Esophagus squamous epithelium (tissue), 5 donors: ENCODE measurements at places on chromosomes 13 and 19. TPM values are rescaled to one million over a fixed set of nuclear protein-coding genes. Genes with fewer than 3 reads are reported as not detected.

BCKDHA gene
- 87.2 TPM for total RNA-seq

- DNase-seq = no peak
Observed at GRCh38 chr19:45162608-45163143, 1.9 kb upstream of the NKPD1 start.

MIR17HG gene
- 1.8 TPM for total RNA-seq

DNA sequence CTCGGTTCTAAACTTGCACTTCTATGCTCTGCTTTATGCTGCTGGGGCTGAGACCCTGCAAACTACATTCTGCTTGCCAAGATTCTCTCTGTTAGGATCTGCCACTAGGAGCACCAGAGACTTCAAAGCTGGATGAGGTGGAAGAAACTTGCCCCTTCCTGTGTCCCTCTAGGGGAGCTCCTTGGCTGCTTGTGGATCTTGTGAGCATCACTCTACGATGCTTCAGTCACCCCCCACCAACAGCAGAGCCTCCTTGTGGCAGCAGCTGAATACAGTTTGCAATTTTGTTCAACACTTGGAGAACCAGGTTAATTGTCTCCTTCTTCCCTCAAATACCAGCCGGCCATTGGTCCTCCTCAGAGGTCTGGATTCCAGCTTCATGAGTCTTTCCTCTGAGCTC, 310.6 kb downstream of the FGF14 start:
- no peak for DNase-seq

DNA sequence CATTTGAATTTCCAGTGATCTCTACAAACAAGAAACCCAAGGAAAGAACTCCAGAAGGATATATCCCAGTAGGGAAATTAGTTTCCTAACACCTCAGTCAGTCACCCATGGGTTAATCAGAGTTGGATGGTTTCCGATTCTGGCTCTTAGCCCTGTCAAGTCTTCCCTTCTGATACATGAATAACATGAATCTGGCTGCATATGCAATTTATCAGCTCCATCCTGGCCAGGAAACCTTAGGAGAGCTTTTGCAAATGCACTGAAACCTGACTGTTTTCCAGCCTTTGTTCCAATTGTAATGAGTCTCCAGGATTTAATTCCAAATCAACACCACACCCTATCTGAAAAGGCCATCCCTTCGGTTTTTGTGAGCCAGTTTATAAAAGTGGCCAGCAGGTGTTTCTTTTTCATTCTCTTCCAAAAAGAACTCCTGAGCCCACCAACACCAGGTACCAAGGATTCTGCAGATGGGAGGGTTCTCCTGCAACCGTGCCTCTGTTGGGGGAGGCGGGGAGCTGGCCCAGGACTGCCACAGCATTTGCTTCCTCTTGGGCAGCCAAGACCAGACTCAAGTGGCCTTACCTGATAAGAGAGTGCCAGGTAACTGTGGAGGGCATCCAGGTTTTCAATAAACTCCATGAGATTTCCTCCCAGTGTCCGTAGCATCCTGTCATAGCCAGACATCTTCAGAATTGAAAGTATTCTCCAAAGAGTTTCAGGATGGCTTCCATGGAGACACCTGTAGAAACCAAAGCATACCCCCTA, 77.5 kb downstream of the C13orf42 start:
- no peak for DNase-seq

DNA sequence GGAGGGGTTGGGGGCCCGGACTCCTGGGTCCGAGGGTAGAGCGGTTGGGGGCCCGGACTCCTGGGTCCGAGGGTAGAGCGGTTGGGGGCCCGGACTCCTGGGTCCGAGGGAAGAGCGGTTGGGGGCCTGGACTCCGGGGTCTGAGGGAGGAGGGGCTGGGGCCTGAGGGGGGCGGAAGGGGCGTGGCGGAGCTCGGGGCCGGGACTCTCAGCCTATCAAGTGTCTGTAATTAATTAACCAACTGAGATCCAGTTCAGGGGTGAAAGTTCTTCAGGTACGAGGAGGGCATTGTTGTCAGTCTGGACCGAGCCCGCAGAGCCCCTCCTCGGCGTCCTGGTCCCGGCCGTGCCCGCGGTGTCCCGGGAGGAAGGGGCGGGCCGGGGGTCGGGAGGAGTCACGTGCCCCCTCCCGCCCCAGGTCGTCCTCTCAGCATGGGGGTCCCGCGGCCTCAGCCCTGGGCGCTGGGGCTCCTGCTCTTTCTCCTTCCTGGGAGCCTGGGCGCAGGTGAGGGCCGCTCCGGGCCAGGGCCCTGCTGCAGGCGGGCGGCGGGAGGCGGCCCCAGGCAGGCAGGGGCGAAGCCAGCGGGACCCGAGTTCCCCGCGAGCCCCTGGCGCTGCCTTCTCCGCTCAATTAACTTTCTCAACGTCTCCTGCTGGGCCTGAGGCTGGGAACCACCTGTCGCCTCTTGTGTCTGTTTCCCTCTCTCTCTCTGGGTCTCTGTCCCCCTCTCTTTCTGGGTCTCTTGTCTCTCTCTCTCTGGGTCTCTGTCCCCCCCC, 697 bp downstream of the FCGRT start:
- DNase-seq = no peak
